ENCODE measurements at places on chromosomes 2 and 18.

DNA sequence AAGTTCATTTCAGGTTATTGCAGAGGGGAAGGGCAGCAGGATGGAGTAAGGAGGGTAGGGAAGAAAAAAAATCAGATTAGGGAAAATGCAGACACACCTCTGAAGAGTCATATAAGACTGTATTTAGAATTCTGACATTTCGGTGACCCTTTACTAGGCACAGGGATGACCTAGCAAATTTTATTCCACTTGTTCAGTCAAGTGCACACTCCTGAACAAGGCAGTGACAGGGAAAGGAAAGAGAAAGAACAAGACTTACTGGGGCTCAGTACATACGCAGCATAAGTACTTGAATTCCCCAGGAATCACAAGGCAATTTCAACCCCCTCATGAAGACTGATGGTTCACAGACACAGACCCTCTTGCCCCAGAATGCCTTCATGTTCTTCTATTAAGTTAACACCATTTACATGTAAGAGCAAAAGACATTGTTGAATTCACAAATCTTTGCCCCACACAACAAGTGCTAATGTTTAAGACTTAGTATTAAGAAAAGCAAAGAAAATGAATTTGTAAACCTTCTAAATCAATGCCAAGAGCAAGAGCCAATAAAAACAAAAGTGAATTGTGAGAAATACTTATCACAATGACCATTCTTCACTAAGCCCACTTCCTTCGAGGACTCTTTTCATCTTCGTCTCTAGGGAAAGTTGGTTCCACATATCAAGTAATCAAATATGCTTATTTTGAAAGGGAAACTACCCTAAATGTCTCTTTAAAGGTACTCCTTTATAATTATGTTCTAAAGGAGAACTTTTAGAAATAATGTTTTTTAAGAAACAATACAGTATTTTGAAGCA, 47.0 kb downstream of the COBLL1 start:
- no peak for DNase-seq

DNA sequence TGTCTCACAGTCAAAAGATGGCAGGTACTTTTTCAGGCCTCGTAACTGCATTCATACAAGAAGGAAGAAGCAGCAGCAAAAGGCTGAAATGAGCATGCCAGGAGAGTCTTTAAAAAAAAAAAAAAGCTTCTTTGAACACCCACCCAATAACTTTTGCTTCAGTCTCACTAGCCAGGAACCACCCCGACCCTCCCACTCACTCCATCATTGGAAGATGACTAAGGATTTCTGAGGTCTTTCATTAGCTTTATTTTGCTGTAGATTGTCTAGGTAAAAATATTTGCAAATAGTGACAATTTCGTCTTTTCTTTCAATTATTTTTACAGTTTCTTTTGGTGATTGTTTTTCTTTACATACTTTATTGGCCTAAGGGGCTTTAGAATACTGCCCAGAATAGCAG, 37.9 kb downstream of the RBBP8 start:
- no peak for DNase-seq

- no peak for DNase-seq
Measured at GRCh38 chr18:35511833-35512232, 14.1 kb upstream of the INO80C start.

DNA sequence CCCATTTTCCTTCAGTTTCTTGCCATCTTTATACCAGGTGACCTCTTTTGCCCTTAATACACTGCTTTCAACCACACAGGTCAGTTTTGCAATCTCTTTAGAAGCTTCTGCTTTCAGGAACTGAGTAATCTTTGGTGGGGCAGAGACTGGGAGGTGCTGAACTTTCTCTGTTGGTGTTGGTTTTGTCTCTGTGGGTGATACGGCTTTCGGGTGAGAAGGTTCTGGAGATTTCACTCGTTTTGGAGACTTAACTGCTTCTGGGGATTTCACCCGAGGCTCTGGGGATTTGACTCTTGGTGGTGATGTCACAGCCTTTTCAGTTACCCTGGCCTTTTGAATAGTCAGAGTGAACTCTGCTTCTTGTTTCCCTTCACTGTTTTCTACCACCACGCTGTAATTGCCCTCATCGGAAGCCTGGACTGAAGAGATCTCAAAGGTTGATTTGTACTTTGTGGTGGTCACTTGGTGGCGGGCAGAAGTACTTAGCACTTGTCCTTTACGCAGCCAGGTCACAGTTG, 50.4 kb downstream of the PLEKHA3 start:
- DNase-seq, result peak; percentile 41

DNA sequence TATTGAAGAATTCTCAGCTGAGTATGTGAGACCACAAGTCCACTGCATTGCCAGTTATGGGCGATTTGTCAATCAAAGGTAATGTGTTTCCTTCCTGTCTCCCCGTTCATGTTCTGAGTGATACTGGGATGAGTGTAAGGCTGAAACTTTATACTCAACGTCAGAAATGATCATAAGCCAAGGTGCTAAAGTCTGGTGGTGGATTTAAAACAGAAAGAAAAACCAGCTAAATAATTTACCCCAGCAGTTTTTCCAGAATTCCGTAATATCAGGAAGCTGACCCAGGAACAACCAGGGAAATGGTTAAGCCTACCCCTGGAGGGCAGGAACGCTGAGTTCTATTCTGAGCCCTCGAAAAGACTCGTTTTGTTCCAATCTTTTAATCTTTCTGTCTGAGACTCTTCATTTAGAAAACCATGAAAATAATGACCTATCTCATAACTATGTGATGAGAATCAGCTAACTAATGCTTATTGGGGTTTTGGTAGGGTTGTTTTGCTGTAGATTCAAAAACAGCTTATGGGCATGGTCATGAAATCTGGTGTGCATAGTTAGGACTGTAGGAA, 149.6 kb downstream of the LAMA3 start:
- DNase-seq, result no peak

DNA sequence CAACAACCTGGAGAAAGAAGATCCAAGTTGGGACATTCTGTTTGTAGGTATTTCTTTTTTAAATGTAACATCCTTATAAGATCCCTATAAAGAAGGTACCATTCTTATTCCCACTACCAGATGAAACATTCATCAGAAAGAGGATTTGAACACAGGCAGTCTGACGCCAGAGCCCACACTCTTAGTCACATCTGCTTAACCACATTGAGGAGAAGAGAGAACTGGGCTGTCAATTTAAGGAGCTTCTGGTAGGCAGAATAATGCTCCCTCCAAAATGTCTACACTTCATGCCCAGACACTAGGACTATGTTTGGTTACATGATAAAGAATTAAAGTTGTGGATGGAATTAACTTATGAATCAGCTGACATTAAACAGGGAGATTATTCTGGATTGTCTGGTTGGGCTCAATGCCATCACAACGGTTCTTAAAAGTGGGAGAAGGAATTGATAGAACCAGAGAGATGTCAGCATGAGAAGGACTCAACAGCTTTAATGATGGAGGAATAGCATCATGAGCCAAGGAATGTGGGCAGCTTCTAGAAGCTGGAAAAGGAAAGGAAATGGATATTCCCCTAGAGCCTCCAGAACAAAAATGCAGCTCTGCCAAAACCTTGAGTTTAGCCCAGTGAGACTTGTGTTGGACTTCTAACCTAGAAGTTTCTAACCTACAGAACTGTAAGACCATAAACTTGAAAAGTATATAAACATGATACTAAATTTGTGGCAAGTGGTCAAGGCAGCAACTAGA, 82.2 kb downstream of the KLF7 start:
- no peak for DNase-seq

DNA sequence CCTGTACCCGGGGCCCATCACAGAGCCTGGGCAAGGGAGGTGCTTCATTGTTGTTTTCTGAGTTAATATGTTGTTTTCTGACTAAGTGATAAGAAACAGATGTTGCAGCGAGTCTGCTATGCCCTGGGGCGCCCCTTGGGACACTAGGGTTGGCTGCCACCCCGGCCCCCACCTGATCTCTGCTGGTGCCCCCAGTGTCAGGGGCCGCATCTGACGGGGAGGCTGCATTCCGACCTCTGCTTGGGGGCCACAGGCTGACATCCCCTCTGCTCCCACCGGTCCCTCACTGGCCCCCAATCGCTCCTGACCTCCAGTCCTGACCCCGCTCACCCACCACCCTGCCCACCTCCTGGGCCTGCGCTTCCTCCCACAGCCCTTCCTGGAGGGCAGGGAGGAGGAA, 65.9 kb downstream of the LONRF2 start:
- no peak for DNase-seq

DNA sequence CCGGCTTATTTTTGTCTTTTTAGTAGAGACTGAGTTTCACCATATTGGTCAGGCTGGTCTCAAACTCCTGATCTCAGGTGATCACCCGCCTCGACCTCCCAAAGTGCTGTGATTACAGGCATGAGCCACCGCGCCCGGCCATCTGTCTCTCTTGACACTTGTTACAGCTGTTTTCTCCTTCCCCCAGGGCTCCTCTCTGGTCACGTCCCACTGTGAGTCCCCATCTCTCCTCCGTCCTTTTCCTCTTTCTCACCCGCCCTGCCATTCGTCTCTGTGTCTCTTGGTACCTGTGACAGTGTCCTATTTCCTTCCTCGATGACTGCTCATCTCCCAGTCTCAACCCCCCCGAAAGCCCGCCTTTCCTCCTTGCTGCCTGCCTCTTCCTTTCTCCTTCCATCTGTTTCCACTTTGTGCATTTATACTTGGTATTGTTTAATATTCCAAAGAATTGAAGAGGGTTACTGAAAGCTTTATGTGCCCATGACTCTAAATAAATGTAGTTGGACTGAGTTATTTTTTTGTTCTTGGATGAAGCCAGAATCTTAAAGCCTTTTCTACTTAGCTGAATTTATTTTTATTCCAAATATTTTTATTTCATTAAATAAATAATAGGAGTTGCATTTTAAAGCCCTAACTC, 241.5 kb downstream of the SH3RF3 start:
- DNase-seq, result no peak

DNA sequence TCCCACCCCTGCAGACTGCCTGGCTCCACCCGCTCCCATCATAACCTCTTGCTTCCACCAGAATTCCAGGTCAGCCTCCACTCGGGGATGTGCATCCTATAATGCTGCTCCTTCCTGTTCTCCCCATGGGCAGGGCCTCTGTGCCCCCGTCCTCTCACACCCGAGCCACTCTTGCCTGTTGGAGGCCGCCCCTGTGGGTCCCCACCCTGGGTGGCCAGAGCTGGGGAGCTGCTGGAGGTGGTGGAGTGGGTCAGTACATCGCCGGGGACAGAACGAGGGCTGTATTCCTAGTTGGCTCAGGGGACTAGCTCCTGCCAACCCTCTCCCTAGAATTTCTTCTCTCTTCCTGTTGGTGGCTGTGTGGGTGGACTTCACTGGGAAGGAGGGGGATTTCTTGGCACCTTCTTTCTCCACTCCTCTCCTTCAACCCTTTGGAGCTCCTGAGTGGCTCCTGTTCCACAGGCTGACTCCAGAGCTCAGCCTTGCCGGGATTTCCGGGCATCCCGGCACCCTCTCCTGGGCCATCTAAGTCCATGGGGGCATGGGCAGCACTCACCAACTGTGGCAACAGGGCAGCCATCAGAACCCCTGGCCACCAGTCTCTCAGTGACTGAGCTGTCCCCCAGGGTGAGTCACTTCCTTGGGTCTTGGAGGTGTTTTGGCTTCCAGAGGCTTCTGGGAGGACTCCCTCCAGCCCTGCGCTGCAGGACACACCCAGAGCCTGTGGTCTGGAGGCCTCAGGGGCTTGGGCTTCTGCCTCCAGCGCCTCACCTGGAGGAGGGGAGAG, 88.2 kb upstream of the MCFD2 start:
- DNase-seq, result no peak

DNA sequence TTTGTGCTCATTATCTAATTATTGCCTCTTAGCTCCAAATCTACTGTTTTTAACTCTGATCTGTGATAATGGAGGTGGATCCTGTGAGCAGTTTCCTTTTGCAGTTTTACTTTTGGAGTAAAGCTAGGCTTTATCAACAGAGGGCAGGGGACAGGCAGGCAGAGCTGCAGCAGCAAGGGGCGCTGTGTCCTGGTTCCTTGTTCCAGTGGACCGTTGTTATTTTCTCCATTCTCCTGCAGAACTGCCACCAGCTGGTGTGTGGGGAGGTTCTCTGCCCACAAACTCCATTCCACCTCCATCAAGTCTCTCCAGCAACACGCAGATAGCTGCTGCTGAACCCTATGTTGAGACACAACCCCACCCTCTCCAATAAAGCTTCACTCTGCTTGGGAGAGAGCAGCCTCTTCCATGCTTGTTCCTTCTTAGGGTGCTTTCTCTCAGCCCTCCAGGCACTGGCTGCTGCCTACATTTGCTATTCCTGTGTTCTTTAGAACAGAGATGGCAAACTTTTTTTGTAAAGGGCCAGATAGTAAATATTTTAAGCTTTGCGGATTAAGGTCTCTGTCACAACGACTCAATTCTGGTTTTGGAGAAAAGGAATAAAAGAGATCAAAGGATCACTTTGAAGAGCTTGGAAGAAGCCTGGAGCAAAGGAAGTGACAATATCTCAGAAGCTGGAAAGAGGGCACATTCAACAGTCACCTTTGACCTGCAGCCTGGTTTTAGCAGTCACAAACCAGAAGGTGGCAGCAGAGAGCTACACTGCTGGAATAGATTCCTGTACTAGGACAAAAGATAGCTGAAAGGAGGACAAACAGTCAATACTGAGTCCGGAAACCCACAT, 208.8 kb downstream of the CCDC178 start:
- DNase-seq, result peak; percentile 18

GRCh38 chr18:25234740-25235345, 117.1 kb downstream of the ZNF521 start:
- DNase-seq, result no peak

- DNase-seq, result no peak
Measured at GRCh38 chr18:6493194-6493593, 78.5 kb upstream of the L3MBTL4 start.

DNA sequence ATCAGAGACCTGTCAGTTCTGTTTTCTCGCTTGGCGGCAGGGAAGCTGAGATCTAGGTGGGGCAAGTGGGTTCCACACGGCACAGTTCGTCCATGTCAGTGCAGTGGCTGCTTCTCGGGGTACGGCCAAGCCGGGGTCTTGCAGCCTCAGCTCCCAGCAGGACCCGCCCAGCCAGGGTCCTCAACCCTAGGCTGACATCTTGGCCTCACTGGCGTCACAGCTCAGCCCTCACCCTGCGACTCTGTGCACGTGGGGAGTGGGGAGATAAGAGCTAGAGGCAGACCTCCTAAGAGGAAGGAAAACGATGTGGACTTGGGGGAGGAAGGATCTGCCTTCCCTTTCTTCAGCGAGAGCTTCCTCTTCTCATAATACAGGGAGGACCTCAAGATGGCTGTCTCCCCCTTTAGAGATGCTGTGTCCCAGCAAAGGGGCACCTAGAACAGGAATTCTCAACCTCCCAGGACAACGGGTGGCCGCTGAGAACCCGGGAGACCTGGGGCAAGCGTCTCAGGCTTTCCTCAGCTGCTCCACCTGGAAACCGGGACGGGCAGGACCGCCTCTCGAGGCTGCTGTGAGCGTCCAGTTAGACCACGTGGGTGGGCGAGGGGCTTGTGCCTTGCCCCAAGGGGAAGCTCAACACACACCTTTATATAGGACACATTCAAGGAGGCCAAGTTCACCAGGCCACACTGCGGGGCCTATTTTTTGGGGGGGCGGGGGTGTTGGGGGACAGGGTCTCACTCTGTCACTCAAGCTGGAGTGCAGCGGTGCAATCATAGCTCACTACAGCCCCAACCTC, 23.5 kb upstream of the KLF11 start:
- no peak for DNase-seq

All from activated naive CD4-positive, alpha-beta T cell treated with Interleukin-2 at 50 U/mL for 16 hours (primary cell).